CD4-positive, CD25-positive, alpha-beta regulatory T cell (primary cell): ENCODE measurements at places on chromosomes 1 and 21. TPM values are rescaled to one million over a fixed set of nuclear protein-coding genes. Genes with fewer than 3 reads are reported as not detected.

- no peak overlapping the region for H3K4me3 ChIP-seq
- H3K36me3 ChIP-seq: peaks cover 12% of the 10 kb centered on the region
- H3K27me3 ChIP-seq: no peaks in the 10 kb centered on the region
- no peak overlapping the region for H3K27ac ChIP-seq
- DNase-seq: no peak
- H3K4me1 ChIP-seq: peaks cover 25% of the 10 kb centered on the region
These were observed 4.3 kb downstream of the TRIM46 start for GRCh38 chr1:155177918-155178281.

DNA sequence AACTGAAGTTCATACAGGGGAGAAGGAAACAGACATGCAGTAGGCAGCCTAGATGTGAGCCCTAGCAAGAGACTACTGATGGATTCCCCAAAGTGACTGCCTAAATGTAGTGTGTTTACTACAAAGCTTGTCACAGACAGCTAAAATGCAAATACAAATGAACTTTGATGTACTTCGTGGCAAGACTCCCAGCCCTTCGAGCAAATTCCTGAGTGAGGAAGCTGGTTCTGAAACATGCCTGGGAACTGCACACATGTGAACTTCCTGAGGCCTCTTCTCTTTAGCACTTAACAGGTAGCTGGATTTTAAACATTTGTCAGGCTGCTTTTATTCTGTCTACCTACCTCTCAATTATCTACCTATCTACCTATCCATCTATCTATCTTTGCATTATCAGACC lies 6.7 kb upstream of the IRF2BP2 start:
- H3K4me3 ChIP-seq: no peak overlapping the region
- no peaks in the 10 kb centered on the region for H3K36me3 ChIP-seq
- H3K27me3 ChIP-seq: peaks cover 1% of the 10 kb centered on the region
- peaks cover 21% of the 10 kb centered on the region for H3K4me1 ChIP-seq
- no peak overlapping the region for H3K27ac ChIP-seq

GRCh38 chr1:225825078-225825477 lies 15.2 kb downstream of the EPHX1 start:
- H3K27me3 ChIP-seq: peaks cover 3% of the 10 kb centered on the region
- no peaks in the 10 kb centered on the region for H3K4me1 ChIP-seq
- H3K36me3 ChIP-seq: no peaks in the 10 kb centered on the region
- no peak overlapping the region for H3K4me3 ChIP-seq
- no peak for DNase-seq
- no peak overlapping the region for H3K27ac ChIP-seq

- H3K27ac ChIP-seq: no peak overlapping the region
- no peak overlapping the region for H3K4me3 ChIP-seq
- no peaks in the 10 kb centered on the region for H3K4me1 ChIP-seq
- DNase-seq: no peak
- H3K36me3 ChIP-seq: peaks cover 10% of the 10 kb centered on the region
These were observed 6.4 kb downstream of the SZT2 start for GRCh38 chr1:43396059-43396458.

DNA sequence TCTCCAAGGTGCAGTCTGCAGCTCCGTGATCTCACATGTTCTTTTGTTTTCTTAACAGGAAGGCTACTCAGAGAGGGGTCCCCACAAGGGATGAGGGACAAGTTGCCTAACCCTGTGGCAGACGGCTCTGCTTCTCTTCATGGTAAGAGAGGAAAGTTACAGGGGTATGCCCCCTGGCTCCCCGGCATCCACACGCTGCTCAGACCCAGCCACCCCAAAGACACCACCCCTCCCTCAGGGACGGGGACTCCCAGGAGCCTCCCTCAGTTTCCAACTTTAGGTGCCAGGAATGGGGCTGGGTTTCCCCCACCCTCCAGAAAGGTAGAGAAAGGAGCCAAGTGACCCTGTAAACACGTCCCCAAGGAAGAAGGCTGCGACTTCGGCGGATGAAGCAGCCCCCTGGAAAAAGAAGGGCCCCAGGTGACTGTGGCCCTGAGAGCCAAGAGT lies 19.7 kb downstream of the OPTC start:
- no peak overlapping the region for H3K4me3 ChIP-seq
- H3K27me3 ChIP-seq: no peaks in the 10 kb centered on the region

CLDN17 gene
- total RNA-seq: not detected

- no peaks in the 10 kb centered on the region for H3K36me3 ChIP-seq
- DNase-seq: no peak
- no peak overlapping the region for H3K27ac ChIP-seq
- no peaks in the 10 kb centered on the region for H3K4me1 ChIP-seq
- no peaks in the 10 kb centered on the region for H3K27me3 ChIP-seq
These were observed 85.9 kb upstream of the IVNS1ABP start for GRCh38 chr1:185402930-185403329.

- no peaks in the 10 kb centered on the region for H3K4me1 ChIP-seq
- H3K27me3 ChIP-seq: no peaks in the 10 kb centered on the region
- no peak overlapping the region for H3K27ac ChIP-seq
- no peak overlapping the region for H3K4me3 ChIP-seq
These were observed 16.3 kb upstream of the L1TD1 start for GRCh38 chr1:62178372-62178771.

AKNAD1 gene
- not detected for total RNA-seq

CD34 gene
- 1.9 TPM for total RNA-seq

DNA sequence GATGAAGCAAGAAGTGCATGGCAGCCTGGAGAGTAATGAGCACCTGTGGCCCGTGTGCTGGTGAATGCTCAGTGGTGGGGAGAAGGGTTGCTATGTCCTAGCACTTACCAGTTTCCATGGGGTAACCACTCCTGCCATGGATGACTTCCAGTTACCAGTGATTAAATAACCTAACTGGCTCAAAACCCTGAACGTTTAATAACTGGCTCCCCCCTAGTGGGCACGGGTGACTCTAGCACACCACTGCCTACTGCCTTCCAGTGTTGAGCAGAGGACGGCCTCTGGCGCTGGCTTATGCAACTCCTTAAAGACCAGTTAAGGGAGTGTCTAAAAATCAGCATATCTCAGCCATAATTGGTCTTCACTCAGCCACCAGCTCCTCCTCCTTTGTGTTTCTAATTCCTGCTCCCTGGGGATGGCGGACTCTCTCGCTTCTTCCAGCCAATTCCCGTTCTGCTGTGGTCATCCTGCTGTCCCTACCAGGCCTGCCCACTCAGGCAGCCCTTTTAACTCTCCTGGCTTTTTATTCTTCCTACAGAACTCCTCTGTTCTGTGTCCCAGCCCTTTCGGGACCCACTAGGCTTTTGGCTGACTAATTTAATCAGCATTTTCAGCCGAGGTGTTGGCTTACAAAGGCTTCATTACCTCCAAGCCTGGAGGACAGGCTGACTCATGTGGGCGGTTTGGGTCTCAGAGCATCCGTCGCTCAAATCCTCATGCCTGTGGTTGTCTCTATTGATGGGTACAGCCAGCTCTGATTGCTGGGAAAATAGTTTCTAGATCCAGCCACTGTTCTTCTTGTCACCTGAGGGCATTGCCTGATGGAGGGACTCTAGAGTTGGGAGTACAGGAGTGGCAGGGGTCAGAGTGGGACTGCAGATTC lies 332.4 kb downstream of the CAMTA1 start:
- H3K36me3 ChIP-seq: no peaks in the 10 kb centered on the region
- H3K4me3 ChIP-seq: no peak overlapping the region
- no peaks in the 10 kb centered on the region for H3K27me3 ChIP-seq
- H3K27ac ChIP-seq: no peak overlapping the region
- no peaks in the 10 kb centered on the region for H3K4me1 ChIP-seq
- DNase-seq: no peak

DNA sequence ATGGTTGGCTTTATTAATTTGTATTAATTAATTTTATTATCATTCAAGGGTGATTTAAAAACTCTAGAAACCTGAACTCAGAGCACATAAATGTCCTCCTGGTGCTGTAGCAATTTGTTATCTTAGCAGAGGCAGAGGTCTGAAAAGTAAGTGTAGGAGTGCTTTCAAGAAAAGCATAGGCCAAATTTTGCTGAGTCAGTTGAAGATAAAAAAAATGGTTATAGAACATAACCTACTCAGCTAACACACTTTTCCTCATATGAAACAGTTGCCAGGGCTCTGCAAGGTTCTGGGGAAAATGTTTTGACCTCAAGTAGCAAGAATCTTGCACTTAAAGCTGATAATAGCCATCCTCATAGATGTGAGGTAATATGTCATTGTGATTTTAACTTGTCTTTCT lies 53.5 kb upstream of the CHODL start:
- H3K4me1 ChIP-seq: no peaks in the 10 kb centered on the region
- no peak overlapping the region for H3K4me3 ChIP-seq
- DNase-seq: no peak

- DNase-seq: no peak
- no peaks in the 10 kb centered on the region for H3K27me3 ChIP-seq
- H3K27ac ChIP-seq: no peak overlapping the region
These were observed 6.8 kb upstream of the KIF17 start for GRCh38 chr1:20724364-20725188.

DNA sequence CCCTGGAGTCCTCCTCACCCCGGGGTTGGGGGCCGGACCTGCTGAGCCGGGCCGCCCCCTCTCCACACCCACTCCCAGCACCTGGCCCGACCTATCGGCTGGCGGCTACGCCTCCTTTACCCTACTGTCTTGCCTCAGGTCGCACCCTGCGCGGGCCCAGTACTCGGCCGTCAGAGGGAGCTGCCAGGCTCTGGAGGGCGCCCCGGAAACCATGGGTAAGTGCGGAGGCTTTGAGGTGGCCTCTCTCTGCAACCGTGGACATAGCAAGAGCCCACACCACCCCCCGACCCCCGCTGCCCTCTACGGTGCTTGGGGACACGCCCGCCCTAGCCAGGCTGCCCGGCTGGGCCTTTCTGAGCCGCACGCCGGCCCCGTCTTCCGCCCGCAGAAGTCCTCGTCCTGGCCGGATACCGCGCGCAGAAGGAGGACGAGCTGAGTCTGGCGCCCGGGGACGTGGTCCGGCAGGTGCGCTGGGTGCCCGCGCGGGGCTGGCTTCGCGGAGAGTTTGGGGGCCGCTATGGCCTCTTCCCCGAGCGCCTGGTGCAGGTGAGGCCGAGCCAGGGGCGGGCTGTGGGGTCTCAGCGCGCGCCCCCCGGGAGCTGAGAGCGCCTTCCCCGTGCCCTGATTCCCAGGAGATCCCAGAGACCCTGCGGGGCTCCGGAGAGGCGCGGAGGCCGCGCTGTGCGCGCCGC lies at the start of gene SH3D21:
SH3D21 (plus strand) TSS at position 159 of the 692 bp plus-strand sequence; CDS start at position 212, 53 bp downstream.
- H3K36me3 ChIP-seq: peaks cover 24% of the 10 kb centered on the region
- peaks cover 14% of the 10 kb centered on the region for H3K4me1 ChIP-seq
- DNase-seq: peak; percentile 76
- peak within 1 kb of the TSS; percentile 68 for H3K4me3 ChIP-seq
- H3K27ac ChIP-seq: peak within 1 kb of the TSS; percentile 80

AVPR1B gene
- not detected for total RNA-seq

GRCh38 chr1:159132271-159132881 lies 39.0 kb upstream of the CADM3 start:
- H3K4me3 ChIP-seq: no peak overlapping the region
- no peak overlapping the region for H3K27ac ChIP-seq
- H3K27me3 ChIP-seq: peaks cover 10% of the 10 kb centered on the region
- H3K36me3 ChIP-seq: no peaks in the 10 kb centered on the region

DNA sequence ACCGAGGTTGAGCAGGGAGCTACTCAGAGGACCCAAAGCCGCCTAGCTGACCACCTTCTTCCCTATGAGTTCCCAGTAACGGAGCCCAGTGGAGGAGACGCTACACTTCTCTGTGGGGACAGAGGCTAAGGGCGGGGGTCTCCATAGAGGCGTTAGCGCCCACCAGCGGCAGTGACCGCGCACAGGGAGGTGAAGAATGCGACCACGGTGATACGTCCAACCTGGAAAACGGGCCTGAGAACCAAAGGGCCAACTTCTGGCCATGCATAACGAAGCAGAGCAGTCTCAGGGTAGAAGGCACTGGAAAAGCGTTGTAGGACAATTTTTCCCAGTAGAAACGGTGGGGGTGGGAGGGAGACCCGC lies 400 bp upstream of the COG2 start:
- peaks cover 32% of the 10 kb centered on the region for H3K4me1 ChIP-seq
- peak overlapping the region; percentile 29 for H3K4me3 ChIP-seq
- H3K36me3 ChIP-seq: peaks cover 13% of the 10 kb centered on the region
- DNase-seq: no peak
- H3K27me3 ChIP-seq: peaks cover 17% of the 10 kb centered on the region
- no peak overlapping the region for H3K27ac ChIP-seq

GRCh38 chr1:204110894-204111633 lies 38.1 kb downstream of the SOX13 start:
- no peaks in the 10 kb centered on the region for H3K36me3 ChIP-seq
- H3K27me3 ChIP-seq: no peaks in the 10 kb centered on the region
- H3K4me3 ChIP-seq: no peak overlapping the region
- no peaks in the 10 kb centered on the region for H3K4me1 ChIP-seq

KRTAP21-3 gene
- not detected for total RNA-seq

DNA sequence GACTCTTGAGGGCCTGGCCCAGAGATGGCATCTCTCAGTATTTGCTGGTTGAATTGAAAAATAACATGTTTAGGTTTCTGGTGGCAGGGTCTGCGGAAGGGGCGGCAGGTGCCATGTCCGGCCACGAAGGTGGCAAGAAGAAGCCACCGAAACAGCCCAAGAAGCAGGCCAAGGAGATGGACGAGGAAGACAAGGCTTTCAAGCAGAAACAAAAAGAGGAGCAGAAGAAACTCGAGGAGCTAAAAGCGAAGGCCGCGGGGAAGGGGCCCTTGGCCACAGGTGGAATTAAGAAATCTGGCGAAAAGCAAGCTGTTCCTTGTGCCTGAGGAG lies 14.3 kb upstream of the FGR start:
- H3K4me1 ChIP-seq: no peaks in the 10 kb centered on the region
- H3K27me3 ChIP-seq: no peaks in the 10 kb centered on the region
- H3K27ac ChIP-seq: no peak overlapping the region
- H3K36me3 ChIP-seq: no peaks in the 10 kb centered on the region
- H3K4me3 ChIP-seq: no peak overlapping the region

GRCh38 chr1:151425103-151425502 lies 25.7 kb downstream of the PSMB4 start:
- DNase-seq: no peak
- H3K27me3 ChIP-seq: no peaks in the 10 kb centered on the region
- no peaks in the 10 kb centered on the region for H3K4me1 ChIP-seq
- no peak overlapping the region for H3K4me3 ChIP-seq

DNA sequence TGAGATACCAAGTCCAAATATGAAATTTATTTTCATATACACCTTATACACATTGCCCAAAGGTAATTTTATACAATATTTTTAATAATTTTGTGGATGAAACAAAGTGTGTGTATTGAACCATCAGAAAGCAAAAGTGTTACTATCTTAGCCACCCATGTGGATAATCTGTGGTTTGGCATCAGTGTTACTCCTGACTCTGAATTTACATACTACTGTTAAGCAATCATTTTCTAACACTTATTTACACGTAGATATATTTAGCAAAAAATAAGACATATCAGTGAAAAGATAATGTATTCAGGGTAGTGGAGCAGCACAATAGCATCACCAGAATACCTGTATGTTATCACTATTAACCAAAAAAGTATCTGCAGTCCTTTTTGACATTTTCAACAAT lies 23.8 kb downstream of the DENND2D start:
- no peaks in the 10 kb centered on the region for H3K4me1 ChIP-seq
- no peak overlapping the region for H3K27ac ChIP-seq
- H3K4me3 ChIP-seq: no peak overlapping the region
- H3K27me3 ChIP-seq: no peaks in the 10 kb centered on the region
- H3K36me3 ChIP-seq: peaks cover 30% of the 10 kb centered on the region
- DNase-seq: no peak

GRCh38 chr1:212545941-212546635 lies 62.5 kb upstream of the ATF3 start:
- H3K4me1 ChIP-seq: no peaks in the 10 kb centered on the region
- no peak for DNase-seq
- peaks cover 19% of the 10 kb centered on the region for H3K27me3 ChIP-seq
- no peaks in the 10 kb centered on the region for H3K36me3 ChIP-seq

FMO1 gene
- total RNA-seq: not detected

GRCh38 chr1:75731881-75732280 lies 7.4 kb downstream of the ACADM start:
- peaks cover 41% of the 10 kb centered on the region for H3K36me3 ChIP-seq
- no peak overlapping the region for H3K27ac ChIP-seq
- H3K4me3 ChIP-seq: no peak overlapping the region
- no peaks in the 10 kb centered on the region for H3K27me3 ChIP-seq
- no peak for DNase-seq
